ENCODE measurements at places on chromosomes 16 and 17.

DNA sequence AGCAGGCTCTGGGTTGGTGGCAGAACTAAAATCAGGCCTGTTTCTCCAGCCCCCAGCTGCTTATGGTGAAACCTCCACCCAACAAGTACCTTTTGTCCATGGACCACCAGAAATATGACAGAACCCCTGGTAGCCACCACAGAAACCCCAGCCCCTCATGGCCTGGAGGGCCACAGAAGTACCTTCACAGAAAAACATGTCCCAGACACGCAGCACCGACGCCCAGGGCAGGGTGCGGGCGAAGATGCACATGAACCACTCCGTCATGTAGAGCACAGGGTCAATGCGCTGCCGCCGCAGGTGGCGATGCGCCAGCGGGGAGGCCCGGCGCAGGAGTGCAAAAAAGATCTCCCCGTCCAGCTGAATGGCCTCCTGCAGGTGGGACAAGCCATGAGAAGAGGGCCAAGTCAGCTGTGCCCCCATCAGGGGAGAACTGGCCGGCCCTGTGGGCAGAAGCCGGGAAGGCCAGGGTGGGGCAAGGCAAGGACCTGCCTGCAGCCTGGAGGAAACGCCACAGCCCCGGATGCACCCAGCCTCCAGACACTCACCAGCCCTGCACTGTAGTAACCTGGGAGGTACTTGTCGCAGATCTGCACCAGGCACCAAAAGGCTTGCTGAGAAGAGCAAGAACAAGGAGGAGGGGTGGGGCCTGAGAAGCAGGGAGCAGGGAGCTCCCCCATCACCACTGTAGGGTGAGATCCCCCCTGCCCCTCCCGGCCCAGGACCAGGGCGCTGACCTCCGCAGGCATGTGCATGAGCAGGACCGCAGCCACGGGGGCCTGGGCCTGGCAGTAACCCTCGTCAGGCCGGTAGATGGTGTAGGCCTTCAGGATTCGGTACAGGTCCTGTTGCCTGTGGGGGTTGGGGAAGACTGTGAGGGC, 4.1 kb upstream of the CD2BP2 start:
- no peaks in the 10 kb centered on the region for H3K4me1 ChIP-seq
- H3K36me3 ChIP-seq = peaks cover 71% of the 10 kb centered on the region
- H3K27me3 ChIP-seq = no peaks in the 10 kb centered on the region
- no peak overlapping the region for H3K4me3 ChIP-seq

DNA sequence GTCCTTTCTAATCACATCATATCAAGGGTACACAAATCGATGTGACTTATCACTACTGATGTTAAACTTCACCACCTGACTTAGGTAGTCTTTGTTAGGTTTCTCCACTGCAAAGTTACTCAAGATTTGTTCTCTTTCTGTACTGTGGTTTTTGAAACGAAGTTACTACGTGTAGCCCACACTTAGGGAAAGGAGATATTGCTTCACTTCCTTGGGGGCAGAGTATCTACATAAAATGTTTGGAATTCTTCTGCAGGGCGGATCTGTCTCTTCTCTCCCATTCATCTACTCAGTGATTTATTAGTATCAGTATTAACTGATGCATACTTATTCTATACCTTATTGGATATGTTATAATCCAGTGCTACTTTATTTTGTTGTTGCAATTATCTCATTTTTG, 403.6 kb upstream of the MON1B start:
- H3K27ac ChIP-seq = no peak overlapping the region
- no peaks in the 10 kb centered on the region for H3K27me3 ChIP-seq
- H3K36me3 ChIP-seq = no peaks in the 10 kb centered on the region

- H3K4me3 ChIP-seq = no peak overlapping the region
- H3K36me3 ChIP-seq = no peaks in the 10 kb centered on the region
- no peak for DNase-seq
- H3K27ac ChIP-seq = no peak overlapping the region
- peaks cover 6% of the 10 kb centered on the region for H3K4me1 ChIP-seq
Measured at GRCh38 chr16:23131436-23131835, 17.8 kb downstream of the USP31 start.

- no peaks in the 10 kb centered on the region for H3K36me3 ChIP-seq
- peak overlapping the region; percentile 99 for H3K4me3 ChIP-seq
- H3K4me1 ChIP-seq = peaks cover 13% of the 10 kb centered on the region
- no peaks in the 10 kb centered on the region for H3K27me3 ChIP-seq
- no peak for DNase-seq
Measured at GRCh38 chr17:76353004-76353598, 615 bp downstream of the PRPSAP1 start.

DNA sequence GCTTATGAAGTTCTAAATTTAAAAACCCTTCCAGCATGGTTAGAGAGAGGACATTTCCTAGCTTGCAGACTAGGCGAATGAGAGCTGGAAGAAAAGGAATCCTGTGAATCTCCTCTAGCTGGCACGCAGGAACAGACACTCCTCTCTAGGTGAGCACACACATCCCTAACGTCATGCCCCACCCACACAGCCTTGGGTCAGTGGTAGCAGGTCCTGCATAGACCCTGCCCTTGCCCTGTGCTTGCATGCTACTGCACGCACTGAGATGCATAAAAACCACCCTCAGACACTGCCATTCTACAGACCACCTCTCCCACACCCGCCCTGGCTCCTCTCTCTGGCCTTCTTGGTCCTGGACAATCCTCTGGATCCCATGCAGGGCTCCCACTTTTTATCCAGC, 23.5 kb downstream of the CES1 start:
- DNase-seq = no peak
- no peaks in the 10 kb centered on the region for H3K36me3 ChIP-seq
- no peak overlapping the region for H3K4me3 ChIP-seq
- H3K27ac ChIP-seq = no peak overlapping the region

DNA sequence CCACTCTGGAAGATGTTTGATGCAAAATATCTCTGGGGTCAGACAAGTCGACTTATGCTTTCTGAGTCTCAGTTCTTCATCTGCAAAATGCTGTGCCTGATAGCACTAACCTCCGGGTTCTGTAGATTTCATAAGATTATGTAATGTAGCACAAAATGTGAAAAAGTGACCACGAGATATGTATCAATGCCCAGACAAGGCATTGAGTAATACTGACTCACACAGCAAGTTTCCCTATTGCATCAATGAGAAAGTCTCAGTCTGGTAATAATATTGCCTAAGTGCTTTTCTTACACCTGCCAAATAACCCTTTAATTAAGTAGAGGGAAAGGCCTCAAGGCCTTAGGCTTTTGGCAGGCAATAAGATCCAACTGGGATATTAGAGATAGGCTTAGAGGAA, 41.4 kb upstream of the MMP2 start:
- H3K27me3 ChIP-seq = no peaks in the 10 kb centered on the region
- DNase-seq = no peak
- peak overlapping the region; percentile 35 for H3K27ac ChIP-seq
- no peaks in the 10 kb centered on the region for H3K4me1 ChIP-seq
- no peak overlapping the region for H3K4me3 ChIP-seq

DNA sequence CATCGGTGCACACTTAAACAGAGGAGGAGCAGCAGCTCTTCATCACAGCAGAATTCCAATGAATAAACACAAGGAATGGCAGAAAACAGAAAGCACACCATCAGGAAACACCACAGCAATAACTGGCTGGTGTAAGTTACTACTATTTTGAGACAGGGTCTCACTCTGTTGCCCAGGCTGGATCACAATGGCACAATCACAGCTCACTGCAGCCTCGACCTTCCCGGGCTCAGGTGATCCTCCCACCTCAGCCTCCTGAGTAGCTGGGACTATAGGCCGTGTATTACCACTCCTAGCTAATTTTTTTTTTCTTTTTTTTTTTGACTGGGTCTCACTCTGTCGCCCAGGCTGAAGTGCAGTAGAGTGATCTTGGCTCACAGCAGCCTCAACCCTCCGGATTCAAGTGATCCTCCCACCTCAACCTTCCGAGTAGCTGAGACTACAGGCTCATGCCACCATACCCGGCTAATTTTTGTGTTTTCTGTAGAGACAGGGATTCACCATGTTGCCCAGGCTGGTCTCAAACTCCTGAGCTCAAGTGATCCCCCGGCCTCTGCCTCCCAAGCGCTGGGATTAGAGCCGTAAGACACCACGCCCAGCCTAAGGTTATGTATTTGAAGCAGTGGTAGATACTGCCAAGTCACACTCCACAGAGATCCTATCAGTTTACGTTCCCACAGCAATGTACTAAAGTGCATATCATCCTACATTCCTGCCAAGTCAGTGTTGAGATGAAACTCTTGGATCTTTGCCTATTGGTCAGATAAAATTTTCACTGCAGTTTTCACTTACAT, 20.7 kb downstream of the TRAP1 start:
- H3K36me3 ChIP-seq = peaks cover 15% of the 10 kb centered on the region
- no peak overlapping the region for H3K4me3 ChIP-seq
- H3K27me3 ChIP-seq = no peaks in the 10 kb centered on the region
- no peaks in the 10 kb centered on the region for H3K4me1 ChIP-seq
- no peak overlapping the region for H3K27ac ChIP-seq

GRCh38 chr17:77455111-77455890, 314.5 kb downstream of the SEC14L1 start:
- peaks cover 94% of the 10 kb centered on the region for H3K4me1 ChIP-seq
- no peaks in the 10 kb centered on the region for H3K36me3 ChIP-seq
- peak overlapping the region; percentile 61 for H3K27ac ChIP-seq

DNA sequence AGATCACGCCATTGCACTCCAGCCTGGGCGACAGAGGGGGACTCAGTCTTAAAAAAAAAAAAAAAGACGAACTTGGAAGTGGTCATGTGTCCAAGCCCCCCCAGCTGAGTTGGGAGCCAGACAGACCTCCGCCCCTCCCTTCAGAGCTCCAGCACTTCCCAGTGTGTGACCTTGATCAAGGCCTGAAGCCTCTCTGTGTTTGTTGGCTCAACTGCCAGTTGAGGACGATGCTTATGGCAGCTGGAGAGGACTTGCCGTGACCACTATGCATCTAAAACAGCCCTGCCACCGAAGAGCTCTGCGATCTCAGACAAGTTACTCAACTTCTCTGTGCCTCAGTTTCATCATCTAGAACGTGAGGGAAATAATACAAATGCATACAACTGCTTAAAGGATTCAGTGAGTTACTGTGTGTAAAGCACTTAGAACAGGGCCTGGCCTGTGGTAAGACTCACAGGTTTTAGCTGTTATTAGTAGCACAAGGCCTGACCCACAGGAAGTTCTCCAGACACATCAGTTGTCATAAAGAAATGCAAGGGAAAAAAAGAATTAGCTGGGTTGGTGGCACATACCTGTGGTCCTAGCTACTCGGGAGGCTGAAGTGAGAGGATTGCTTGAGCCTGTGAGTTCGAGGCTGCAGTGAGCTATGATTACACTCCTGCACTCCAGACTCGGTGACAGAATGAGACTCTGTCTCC, 7.0 kb upstream of the IL27 start:
- H3K36me3 ChIP-seq = no peaks in the 10 kb centered on the region
- no peaks in the 10 kb centered on the region for H3K27me3 ChIP-seq
- no peak overlapping the region for H3K4me3 ChIP-seq

DNA sequence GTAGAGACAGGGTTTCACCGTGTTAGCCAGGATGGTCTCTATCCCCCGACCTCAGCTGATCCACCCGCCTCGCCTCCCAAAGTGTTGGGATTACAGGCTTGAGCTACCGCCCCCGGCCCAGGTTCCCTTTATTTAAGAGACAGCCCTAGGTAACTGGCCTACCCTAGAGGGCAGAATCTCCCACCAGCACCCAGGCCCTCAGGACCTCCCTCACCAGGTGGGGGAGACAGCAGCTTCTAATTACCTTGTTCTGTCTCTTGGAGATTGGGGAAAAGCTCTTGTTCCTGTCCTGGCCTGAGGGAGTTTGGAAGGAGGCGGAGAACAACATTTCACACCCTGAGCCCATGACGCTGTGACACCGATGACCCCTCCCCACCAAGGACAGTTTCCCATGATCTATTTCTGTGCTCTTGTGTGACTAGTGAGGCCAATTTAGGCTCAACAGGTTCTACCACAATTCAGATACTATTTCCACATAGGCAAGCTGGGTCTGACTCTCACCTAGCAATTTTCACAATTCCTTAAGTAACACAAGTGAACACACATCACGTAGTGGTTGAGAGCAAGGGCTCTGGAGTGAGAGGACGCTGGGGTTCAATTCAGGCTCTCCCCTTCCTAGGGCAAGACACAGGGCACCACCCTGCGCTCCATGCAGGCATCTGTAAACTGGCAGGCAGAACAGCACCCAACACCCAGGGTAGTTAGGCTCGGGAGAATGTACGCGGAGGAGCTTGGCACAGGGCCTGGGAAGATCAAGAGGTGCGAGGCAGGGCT, 20.4 kb downstream of the HDAC5 start:
- H3K27ac ChIP-seq = peak overlapping the region; percentile 55
- H3K36me3 ChIP-seq = no peaks in the 10 kb centered on the region
- H3K4me1 ChIP-seq = peaks cover 7% of the 10 kb centered on the region
- H3K27me3 ChIP-seq = no peaks in the 10 kb centered on the region
- H3K4me3 ChIP-seq = no peak overlapping the region

- H3K4me3 ChIP-seq = no peak overlapping the region
- H3K36me3 ChIP-seq = peaks cover 24% of the 10 kb centered on the region
- DNase-seq = no peak
- no peak overlapping the region for H3K27ac ChIP-seq
- peaks cover 1% of the 10 kb centered on the region for H3K4me1 ChIP-seq
Measured at GRCh38 chr16:30768583-30769181, 6.6 kb downstream of the RNF40 start.

DNA sequence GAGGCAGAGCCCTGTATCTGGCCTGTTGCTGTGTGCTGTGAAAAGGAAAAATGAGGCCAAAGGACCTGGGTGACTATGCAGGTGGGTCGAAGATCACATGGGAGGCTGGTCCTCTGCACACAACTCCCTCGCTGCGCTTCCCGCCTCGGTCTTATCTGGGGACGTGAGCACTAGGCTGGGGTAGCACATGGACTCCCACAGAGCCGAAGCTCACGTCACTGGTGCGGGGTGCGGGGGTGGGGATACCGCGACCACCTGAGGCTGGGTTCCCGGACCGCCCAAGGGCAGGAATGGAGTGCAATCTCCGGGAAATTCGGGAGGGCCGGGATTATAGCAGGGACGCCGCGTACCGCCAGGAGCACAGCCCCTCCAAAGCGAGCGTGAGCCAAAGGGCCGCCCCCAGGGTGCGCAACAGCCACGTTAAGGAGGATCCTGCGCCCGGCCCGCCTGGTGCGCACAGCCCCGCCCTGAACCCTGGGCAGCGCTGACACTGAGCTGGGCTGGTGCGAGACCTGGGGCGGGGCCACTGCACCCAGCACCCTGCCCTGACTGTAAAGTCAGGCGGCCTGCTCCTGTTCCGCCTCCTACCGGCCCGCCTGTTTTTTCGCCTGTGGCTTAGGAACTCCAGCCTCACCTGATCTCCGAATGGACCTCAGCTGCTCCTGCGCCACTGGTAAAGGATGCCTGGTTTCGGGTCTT, 4.8 kb downstream of the MT1A start:
- H3K4me3 ChIP-seq = peak overlapping the region; percentile 41
- DNase-seq = peak; percentile 41
- no peaks in the 10 kb centered on the region for H3K36me3 ChIP-seq
- no peak overlapping the region for H3K27ac ChIP-seq

Measured in tibial nerve (tissue), 4 donors.